Tracheal epithelial cell (primary cell): ENCODE measurements at places on chromosomes 2 and 18. TPM values are rescaled to one million over a fixed set of nuclear protein-coding genes. Genes with fewer than 3 reads are reported as not detected.

Gene CDH19
- total RNA-seq = under 0.01 TPM in 2 replicates

Gene ABCG5
- not detected in 2 replicates for total RNA-seq

Gene KATNAL2
- total RNA-seq = under 0.01 and 1.2 TPM in 2 replicates

Gene FSHR
- total RNA-seq = not detected in 2 replicates

Gene ALPP
- total RNA-seq = not detected in 2 replicates

Gene AQP4
- total RNA-seq = under 0.01 and 0.72 TPM in 2 replicates

Gene NGEF
- total RNA-seq = 0.21 and 0.96 TPM in 2 replicates

Gene ACVR1C
- total RNA-seq = 0.64 and 0.72 TPM in 2 replicates

Gene CHRNG
- not detected in 2 replicates for total RNA-seq

Gene MOGAT1
- total RNA-seq = not detected in 2 replicates

Gene CD8B
- 0.24 TPM in 1 of 2 replicates, not detected in the other for total RNA-seq

Gene LRRC30
- total RNA-seq = not detected in 2 replicates

Gene SULT1C2
- 0.21 and 0.72 TPM in 2 replicates for total RNA-seq

Gene ALKAL2
- total RNA-seq = 2.2 TPM in 1 of 2 replicates, not detected in the other
